HT-29 (cell line): ENCODE measurements at places on chromosomes 2 and 18.

DNA sequence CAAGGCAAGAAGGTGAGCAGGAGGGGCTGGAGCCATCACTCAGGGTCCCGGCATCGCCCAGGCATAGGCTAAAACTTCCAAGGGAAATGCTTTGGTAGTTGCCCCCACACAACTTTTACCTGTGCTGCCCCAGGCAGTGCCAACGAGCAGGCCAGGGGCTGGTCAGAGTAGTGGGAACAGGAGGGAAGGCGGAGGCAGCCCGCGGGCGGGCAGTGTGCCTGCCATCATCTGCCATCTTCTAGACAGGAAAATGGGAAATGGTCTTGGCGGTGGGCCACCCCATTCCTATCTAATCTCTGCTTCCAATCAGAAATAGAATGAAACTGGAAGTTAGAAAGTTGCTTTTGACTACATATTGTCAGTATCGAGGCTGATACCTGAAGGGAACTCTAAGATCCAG, 26.0 kb upstream of the LYPD6B start:
- no peak for DNase-seq

DNA sequence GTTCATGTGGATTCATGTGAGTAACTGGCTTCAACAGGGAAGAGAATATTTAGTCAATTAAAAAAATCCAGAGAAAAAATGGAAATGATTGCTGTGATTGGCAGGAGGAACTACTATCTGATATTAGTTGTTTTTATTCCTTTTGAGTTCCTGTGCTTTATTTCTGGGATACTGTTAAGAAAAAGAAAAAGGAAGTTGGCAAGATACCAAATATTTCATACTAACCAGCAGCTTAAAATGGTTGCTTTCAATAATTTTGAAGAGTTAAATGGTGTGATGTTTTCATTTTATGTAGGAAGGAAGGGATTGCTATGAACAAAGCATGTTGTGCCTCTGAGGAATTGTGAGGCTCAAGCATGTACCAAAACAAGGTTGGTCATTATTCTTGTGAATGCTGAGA, 8.1 kb upstream of the MTX2 start:
- no peak for DNase-seq

DNA sequence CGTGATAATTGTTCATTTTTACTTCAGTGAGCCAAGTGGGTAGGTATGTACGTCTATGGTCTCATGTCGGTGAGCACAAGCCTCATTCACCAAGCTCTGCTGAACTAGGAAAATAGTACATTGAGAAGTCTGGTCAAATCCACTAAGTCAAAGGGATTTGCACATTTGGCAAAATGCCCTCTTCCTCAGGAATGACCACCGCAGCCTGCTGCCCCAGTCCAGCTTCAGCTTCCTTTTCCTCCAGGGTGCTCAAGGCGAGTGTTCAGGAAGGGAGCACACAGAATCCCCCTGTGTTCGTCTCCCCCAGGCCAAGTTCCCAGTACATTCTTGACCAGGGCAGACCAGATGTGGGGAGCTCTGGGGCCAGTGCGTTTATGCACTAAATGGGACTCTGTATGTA, 23.0 kb downstream of the TCF7L1 start:
- no peak for DNase-seq

GRCh38 chr18:23824669-23825068, 135.4 kb downstream of the LAMA3 start:
- peak; percentile 21 for DNase-seq

GRCh38 chr2:44450082-44450481, 88.3 kb downstream of the CAMKMT start:
- no peak for DNase-seq

- DNase-seq: no peak
These were observed 7.3 kb upstream of the CRYBA2 start for GRCh38 chr2:219000569-219000960.

- no peak for DNase-seq
These were observed 8.6 kb upstream of the TMEM37 start for GRCh38 chr2:119423108-119423444.

DNA sequence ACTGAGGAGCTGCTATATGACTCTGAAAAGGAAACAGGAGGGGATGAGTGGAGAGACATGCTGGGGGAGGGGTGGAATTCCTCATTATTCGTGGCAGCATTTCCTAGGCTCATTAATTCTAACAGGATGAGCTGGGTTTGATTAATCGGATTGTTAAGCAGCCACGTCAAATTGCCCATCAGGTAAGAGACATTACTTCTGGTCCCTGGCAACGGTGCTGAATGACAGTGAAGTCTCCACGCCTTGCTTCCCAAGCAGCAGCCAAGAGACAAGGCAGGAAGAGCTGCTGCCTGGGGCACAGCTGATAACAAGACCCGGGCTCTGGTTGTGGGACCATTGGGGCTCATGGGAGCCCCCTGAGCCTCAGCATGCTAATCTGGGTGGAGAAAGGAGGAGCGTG, 86.6 kb downstream of the MARCHF4 start:
- no peak for DNase-seq

GRCh38 chr2:172672114-172672513, 63.5 kb upstream of the RAPGEF4 start:
- no peak for DNase-seq

DNA sequence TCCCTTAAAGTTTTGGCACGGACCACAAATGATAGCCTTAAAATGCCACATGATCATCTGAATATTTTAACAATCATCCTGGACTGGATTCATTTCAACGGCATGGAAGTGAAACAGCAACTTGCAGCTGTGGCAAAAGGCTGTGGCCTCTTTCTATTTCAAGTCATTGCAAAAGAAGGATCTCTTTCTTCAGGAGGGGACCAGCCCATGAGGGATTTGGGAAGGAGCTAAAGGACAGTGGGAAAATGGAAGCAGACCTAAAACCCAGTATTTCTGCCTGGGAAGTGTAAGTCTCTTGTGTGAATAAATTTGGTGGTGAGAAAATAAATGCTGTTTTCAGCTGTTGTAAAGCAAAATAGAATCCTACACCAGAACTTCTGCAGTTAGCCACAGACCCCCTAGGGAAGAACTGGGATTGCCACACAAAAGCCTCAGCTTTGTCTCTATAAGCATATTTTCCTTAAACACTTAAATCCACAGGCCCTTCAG, 107.3 kb upstream of the ZFP36L2 start:
- DNase-seq: no peak

GRCh38 chr2:64941801-64942200, 47.4 kb upstream of the SLC1A4 start:
- no peak for DNase-seq

DNA sequence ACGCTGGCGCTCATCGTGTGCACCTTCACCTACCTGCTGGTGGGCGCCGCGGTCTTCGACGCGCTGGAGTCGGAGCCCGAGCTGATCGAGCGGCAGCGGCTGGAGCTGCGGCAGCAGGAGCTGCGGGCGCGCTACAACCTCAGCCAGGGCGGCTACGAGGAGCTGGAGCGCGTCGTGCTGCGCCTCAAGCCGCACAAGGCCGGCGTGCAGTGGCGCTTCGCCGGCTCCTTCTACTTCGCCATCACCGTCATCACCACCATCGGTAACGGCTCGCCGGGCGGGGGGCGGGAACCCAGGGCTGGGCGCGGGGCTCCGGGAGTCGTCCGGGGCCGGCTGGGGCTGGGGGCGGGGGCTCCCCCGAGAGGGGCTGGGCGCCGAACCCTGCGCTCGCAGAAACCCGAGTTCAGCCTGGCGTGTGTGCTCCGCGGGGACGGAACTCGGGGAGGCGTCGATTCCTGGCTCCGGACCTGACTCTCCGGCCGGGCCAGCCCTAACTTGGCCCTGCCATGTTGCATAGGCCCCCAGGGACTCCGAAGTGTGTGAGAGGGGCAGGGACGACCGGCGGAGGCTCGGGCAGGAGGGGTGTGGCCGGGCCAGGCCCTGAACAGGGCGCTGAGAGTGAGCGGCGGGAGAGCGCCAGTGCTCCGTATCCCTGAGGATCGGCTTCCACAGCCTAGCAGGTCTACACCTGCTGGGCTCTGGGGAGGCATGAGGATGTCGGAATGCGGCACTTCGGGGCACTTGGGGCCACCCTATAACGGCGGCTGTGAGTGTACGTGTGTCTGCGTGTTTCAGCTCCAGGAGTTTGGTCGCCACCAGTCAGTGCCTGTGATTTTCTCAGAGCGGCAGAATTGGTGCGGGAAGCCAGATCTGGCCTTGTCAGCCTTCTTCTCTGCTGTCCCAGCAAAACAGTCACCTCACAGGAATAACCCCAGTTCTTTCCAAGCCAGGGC, 651 bp downstream of the KCNK3 start:
- no peak for DNase-seq

DNA sequence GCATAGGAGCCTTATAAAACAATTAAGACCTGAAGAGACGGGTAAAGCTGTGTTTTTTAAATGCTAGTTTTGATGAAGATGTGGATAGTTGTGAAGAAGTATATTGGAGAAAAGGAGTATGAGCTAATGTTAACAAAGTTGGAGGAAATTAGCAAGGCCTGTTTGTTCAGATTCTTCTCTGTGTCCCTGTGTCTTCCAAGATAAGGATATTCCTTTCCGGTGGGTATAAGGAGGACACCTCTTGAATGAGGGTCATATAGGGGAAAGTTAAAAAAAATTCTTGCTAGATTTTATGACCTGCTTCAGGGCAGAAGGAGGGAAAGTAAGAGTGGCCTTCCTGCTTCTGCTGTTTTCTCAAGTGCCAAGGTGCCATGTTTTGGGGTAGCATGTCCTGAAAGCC, 59.0 kb downstream of the CCDC68 start:
- no peak for DNase-seq

- DNase-seq: no peak
These were observed 122.5 kb downstream of the HDAC4 start for GRCh38 chr2:239278361-239278760.

DNA sequence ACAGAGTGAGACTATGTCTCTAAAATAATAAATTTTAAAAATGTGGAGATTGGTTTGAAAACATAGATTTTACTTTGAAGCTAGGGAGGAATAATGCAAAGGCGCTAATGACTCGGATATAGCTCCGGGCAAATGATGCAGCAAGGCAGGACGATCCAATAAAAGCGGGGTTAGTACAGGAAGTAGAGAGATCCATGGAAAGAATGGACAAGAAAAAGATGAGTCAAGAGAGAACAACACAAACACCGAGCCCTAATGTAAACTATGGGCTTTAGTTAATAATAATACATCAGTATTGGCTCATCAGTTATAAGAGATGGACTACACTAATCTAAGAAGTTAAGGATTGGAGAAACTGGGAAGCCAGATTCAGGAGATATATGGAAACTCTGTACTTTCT, 74.5 kb downstream of the QPCT start:
- no peak for DNase-seq

GRCh38 chr2:71449343-71449742, 4.0 kb upstream of the DYSF start:
- no peak for DNase-seq

DNA sequence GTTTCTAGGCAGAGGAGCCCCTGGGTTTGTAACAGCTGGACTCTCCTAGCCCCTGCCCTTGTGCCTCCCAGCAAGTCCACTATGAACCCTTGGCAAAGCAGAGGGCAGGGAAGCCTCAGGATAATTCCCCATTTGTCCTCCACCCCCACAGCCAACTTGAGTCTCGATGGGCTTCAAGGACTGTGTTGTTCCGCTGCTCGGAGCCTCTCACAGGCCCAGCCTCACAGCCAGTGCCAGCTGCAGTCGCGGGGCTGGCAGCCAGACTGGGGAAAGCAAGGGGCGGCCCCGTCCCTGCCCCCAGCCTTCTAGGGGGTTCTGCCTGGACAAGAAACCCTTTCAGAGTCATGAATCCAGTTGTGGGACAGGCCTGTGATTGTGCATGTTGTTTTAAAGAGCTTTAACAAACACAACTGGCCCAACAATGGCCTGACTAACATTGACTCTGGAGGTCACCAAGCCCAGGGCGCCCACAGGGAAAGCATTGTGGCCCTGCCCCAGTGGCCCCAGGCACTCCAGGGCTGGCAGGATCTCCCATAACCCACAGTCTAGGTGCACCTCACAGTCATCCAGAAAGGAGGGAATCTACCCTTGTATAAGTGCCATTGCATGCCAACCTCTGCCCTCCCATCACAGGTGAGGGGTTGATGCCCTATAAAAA, 71.8 kb upstream of the DAPL1 start:
- DNase-seq: no peak

DNA sequence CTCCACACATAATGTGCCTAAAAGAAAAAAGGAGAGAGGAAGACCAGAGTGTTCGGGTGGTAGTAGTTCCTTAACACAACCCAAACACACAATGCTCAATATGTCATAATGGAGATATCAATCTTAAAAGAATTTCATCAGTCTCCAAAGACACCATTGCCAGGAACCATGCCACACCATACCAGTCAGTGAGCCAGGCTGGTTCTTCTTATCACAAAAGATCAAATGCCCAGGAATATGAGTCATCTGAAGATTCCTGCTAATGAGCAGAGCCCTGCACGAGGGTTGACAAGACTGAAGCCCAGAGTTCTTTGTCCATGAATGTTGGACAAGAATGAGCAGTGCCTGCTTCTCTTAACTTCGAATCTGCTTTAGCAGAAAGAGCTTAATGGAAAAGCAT, 262.3 kb downstream of the ZNF516 start:
- no peak for DNase-seq

DNA sequence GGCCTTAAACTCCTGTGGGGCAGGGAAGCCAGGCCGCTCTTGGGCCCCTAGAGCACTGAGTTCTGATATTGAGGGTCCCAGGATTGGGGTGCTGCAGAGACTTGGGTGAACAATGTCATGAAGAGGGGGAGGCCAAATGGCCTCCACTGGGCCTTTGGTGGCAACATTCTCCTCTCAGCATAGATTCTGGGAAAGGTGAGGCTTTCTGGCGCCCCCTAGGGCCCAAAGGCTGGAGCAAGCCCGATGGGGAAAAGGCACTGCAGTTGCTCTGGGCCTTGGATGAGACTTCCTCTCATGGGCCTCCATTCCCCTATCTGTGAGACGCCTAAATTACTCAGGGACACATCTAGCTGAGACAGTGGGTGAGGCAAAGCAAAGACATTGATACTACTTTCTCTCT, 84.8 kb downstream of the ACAA2 start:
- DNase-seq: peak; percentile 68

- peak; percentile 17 for DNase-seq
These were observed 154.0 kb upstream of the MAP3K20 start for GRCh38 chr2:172921532-172922236.

GRCh38 chr18:564708-565561, 15.2 kb upstream of the CETN1 start:
- no peak for DNase-seq

GRCh38 chr2:32838418-32838817, 108.3 kb upstream of the LTBP1 start:
- DNase-seq: no peak
